ENCODE measurements at places on chromosomes 12 and 14. TPM values are rescaled to one million over a fixed set of nuclear protein-coding genes. Genes with fewer than 3 reads are reported as not detected.

The DAO gene
- total RNA-seq: 4.4 TPM

The TBX3 gene
- 4.5 TPM for total RNA-seq

The MYO1A gene
- 208 TPM for total RNA-seq

The IQSEC3 gene
- total RNA-seq: 0.16 TPM

The SLC24A4 gene
- not detected for total RNA-seq

The CIROP gene
- not detected for total RNA-seq

The BAZ2A gene
- total RNA-seq: 261 TPM

The GPR135 gene
- 5.2 TPM for total RNA-seq

The GDF3 gene
- total RNA-seq: not detected

The RGS6 gene
- total RNA-seq: 0.41 TPM

The CFAP54 gene
- total RNA-seq: 22.3 TPM

The SLC17A8 gene
- total RNA-seq: 8.6 TPM

The PPFIA2 gene
- total RNA-seq: 0.37 TPM

The SIX6 gene
- total RNA-seq: not detected

The PRR4 gene
- total RNA-seq: not detected

The CRIP1 gene
- not detected for total RNA-seq

The KRT74 gene
- total RNA-seq: not detected

The FZD10 gene
- 0.68 TPM for total RNA-seq

The OR6C6 gene
- total RNA-seq: not detected

The NTF3 gene
- total RNA-seq: not detected

The P2RX7 gene
- total RNA-seq: 3.2 TPM

The KRT77 gene
- not detected for total RNA-seq

The GALNT6 gene
- total RNA-seq: 52.7 TPM

The SERPINA12 gene
- not detected for total RNA-seq

The NEUROD4 gene
- total RNA-seq: not detected

The TCL1B gene
- not detected for total RNA-seq

The NID2 gene
- 23.8 TPM for total RNA-seq

The ANKS1B gene
- 6.4 TPM for total RNA-seq

The TMED8 gene
- total RNA-seq: 9.2 TPM

The RNU6-8 gene
- total RNA-seq: not detected

The INSM2 gene
- total RNA-seq: 0.14 TPM

The LALBA gene
- not detected for total RNA-seq

The ADAM21 gene
- not detected for total RNA-seq

The HCAR3 gene
- not detected for total RNA-seq

The SMCO2 gene
- not detected for total RNA-seq

The KLHDC1 gene
- total RNA-seq: 7.5 TPM

The CCDC177 gene
- not detected for total RNA-seq

The SYCP3 gene
- total RNA-seq: 0.16 TPM

The CD163 gene
- total RNA-seq: 14.9 TPM

The HOXC12 gene
- not detected for total RNA-seq

The CCDC175 gene
- 0.95 TPM for total RNA-seq

The SERPINA1 gene
- total RNA-seq: 35.2 TPM

The DDX11 gene
- 28.6 TPM for total RNA-seq

The SOAT2 gene
- not detected for total RNA-seq

The ARMH4 gene
- 2.8 TPM for total RNA-seq

The BCDIN3D gene
- 2.0 TPM for total RNA-seq

The SMOC1 gene
- total RNA-seq: not detected

The INHBC gene
- not detected for total RNA-seq

The ATL1 gene
- 14.1 TPM for total RNA-seq

All from transverse colon (tissue), 4 donors.